ENCODE measurements at places on chromosomes 3 and 15.

GRCh38 chr15:75091814-75092213 is 68.4 kb downstream of the PPCDC start:
- no peak for DNase-seq

GRCh38 chr3:146277953-146278631 is 27.2 kb upstream of the PLSCR4 start:
- DNase-seq = no peak

DNA sequence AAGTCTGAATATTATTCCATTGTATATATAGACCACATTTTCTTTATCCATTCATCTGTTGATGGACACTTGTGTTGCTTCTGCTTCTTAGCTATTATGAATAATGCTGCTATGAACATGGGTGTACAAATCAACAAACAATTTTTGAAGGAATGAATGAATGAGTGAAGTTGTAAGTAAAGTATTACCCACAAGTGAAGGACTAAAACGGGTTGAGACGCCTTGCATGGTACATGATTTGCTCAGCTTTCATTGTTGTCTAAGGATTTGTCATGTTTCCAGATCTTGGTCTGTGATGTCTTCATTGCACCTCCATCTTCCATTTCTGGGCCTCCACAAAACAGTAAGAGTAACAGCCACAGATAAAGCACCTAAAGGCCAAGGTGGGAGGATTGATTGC is 20.5 kb downstream of the IFT122 start:
- DNase-seq = no peak

GRCh38 chr3:148318240-148318639 is 379.5 kb upstream of the AGTR1 start:
- no peak for DNase-seq

GRCh38 chr3:43995547-43996378 is 245.9 kb upstream of the TOPAZ1 start:
- no peak for DNase-seq

- no peak for DNase-seq
These were observed 565.9 kb upstream of the CCDC54 start for GRCh38 chr3:106811376-106811775.

Data from cortex of kidney (tissue), 1 donor.